Jurkat, Clone E6-1 (cell line): ENCODE measurements at places on chromosomes 4 and X.

DNA sequence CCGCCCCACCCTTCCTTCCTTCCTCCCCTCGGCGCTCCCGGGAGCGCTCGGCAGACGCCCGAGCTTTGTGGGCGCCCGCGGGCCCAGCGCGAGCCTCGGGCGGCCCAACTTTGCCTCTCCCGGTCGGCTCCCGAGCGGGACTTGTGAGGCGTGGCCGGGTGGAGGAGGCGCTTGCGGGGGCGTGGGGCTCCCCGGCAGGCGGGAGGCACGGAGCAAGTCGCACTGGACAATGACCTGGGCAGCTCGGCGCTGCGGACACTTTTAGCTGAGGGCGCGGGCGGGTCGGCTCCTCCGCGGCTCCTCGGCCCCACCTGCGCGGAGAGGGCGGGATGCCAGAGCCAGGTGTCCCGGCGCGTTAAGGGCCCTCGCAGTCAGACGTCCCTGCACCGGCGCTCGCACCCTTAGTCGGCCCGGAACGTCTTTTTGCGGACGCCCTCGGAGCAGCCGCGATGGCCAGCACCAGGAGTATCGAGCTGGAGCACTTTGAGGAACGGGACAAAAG lies 385 bp downstream of the DCLK2 start:
- DNase-seq, result no peak

GRCh38 chr4:35730414-35730813 lies 513.9 kb downstream of the ARAP2 start:
- DNase-seq, result no peak

DNA sequence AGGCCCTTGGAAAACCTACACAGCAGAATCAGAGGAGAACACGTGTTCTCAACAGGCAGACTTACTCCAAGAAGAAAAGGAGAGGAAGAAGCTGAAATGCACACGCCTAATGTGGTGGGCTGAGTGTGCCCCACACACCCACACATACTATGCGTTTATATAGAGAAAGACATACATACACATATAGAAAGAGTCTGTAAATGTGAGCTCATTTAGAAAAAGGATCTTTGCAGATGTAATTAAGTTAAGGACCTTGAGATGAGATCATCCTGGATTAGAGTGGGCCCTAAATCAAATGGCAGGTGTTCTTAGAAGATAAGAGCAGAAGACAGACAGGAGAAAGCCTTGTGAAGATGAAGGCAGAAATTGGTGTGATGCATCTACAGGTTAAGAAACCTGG lies 87.2 kb upstream of the KLF3 start:
- DNase-seq, result no peak

GRCh38 chrX:45421806-45422205 lies 221.1 kb upstream of the DIPK2B start:
- no peak for DNase-seq

DNA sequence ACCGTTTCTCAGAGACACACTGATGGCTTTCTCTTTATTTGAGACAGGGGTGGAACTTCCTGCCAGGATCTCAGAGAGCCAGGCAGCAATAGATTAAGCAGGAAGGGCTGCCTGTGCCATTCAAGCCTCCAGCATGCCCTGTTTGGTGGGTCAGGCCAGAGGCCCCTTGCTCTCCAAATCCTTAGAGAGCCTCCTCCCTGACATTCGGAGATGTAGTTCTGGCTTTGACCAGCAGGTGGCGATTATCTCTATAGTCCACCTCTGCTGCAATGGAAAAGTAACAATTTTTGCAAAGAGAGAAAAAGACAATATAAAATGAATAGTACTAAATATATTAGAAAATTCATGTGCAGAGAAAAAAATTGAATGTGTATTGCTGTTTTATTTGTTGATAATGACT lies 93.9 kb downstream of the NXF2B start:
- DNase-seq, result no peak

DNA sequence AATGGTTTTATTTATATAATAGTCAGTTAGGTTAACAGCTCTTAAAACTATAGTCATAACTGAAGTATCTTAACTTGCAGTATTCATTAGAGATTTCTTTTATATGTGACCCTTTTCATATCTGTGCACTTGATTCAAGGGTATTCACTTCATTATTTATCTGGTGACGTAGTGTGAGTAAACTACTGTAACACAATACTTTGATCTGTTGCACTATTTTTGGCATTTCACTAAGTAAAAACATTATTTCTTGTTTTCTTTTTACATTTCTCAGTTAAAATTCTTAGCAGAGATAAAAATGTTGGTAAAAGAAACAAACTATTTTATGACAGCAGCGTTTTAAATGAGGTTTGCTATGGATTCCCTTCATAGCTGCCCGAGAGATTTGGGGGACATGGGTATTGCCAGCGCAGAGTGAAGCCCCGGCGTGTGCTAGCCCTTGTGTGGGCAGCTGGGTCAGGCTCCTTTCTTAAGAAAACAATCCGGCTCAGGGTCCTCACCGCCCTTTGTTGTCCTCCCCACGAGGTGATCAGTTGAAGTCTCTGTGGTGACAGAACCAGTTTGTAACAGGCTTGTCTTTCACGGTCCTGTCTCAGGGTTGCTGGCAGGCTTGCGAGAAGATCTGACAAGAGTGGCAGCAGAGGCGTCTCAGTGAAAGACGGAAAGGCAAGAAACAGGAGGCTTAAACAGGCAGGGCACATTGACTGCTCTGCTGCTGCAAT lies 293.4 kb downstream of the BMPR1B start:
- no peak for DNase-seq

- DNase-seq, result no peak
Measured at GRCh38 chr4:117814277-117815246, 219.7 kb upstream of the NDST3 start.

GRCh38 chr4:153218961-153219360 lies 14.7 kb downstream of the TRIM2 start:
- no peak for DNase-seq

GRCh38 chr4:31538877-31539276 lies 818.7 kb downstream of the PCDH7 start:
- DNase-seq, result peak; percentile 10

GRCh38 chr4:53917729-53918128 lies 146.7 kb downstream of the CHIC2 start:
- DNase-seq, result no peak

DNA sequence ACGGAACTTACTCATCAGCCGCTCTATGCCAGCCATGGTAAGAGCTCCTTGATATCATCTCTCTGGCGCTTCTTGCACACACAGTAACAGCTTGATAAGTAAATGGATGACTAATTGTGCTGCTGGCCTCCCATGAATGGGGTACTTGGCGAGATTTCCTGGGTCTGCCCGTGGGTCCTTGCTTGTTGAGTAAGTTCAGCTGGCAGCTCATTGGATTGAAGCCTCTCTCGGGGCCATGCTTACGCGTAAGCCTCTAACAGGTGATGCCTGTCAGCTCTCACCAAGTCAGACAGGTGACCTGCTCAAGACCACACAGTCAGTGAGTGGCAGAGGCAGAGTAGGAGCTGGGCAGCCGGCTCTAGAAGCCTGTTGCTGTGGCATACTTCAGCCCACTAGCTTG lies 7.7 kb downstream of the NSG1 start:
- no peak for DNase-seq

- DNase-seq, result peak; percentile 58
Measured at GRCh38 chr4:118280501-118281218, 72.1 kb downstream of the PRSS12 start.

DNA sequence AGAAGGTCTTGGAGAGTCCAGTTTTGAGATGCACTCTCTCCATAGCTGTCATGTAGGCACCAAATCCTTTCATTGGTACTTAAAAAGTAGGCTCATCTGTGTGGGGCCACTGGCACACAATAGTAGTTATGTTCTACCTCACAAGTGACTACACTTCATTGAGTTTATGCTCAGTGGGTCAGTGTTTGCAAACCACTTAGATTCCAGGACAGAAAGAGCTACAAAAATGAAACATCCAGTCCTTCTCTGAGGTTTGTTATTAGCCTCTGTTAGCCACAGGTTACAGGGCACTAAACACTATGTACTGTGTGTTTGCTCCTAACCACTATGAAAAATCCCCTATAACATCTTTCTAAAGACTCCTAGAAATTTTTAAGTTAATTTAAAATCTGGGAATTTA lies 13.8 kb downstream of the RAB28 start:
- DNase-seq, result no peak

DNA sequence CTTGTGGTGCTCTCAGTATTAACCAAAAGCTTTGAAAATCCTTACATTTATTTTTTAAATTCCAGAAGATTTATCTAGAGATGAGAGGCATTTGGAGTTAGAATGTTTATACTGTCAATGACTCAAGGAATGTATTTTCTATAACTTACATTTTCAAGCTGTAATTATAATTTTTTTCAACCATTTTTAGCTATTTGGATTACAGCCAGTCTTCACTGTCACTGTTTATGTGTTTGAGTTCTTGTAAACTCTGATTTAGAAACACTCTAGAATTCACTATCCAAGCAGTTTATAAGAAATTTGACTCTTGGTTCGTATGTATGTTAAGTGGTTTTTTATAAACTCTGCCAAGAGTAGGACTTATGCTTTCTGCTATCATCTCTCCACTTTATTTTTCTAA lies 36.7 kb upstream of the GUCY1A1 start:
- DNase-seq, result no peak

- no peak for DNase-seq
Measured at GRCh38 chr4:180766944-180767729, 1476.1 kb upstream of the TENM3 start.

DNA sequence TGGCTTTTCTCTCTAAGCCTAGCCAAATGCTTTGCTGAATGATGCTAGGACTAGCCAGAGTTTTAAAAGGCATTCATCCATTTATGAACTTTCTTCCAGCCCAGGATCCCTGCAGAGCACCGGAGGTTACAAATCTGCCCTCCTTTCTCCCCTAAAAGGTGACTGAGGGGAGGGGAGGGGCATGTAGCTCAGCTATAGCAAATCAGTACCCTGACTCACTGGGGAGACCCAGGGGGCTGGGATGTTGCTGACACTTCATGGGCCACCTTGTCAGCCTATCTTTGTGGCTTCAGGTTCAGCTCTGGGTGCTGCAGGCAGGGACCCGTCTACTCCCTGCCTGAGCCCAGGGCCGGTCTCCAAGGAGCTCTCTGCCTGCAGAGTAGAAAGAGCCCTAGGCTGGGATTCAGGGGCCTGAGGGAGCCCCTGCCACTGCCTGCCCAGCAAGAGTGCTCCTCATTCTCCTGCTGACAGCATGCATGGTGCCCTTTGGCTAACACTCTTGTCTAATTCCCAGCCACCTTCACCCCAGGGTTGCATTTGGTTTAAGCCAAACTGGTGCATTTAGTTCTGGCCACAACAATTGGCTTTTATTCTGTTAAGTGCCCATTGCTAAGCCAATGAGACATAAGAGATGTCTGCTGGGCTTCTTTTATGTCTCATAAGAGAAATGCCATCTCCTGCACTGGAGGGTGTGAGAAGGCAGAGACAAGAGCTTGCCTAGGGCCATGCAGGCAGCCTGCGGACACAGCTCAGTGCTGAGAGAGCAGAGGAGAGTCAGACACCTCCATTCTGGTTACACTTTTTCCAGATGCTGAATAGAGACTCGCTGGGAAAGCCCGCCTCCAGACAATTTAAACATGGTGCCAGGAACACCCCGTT lies 11.9 kb upstream of the UBA6 start:
- no peak for DNase-seq

DNA sequence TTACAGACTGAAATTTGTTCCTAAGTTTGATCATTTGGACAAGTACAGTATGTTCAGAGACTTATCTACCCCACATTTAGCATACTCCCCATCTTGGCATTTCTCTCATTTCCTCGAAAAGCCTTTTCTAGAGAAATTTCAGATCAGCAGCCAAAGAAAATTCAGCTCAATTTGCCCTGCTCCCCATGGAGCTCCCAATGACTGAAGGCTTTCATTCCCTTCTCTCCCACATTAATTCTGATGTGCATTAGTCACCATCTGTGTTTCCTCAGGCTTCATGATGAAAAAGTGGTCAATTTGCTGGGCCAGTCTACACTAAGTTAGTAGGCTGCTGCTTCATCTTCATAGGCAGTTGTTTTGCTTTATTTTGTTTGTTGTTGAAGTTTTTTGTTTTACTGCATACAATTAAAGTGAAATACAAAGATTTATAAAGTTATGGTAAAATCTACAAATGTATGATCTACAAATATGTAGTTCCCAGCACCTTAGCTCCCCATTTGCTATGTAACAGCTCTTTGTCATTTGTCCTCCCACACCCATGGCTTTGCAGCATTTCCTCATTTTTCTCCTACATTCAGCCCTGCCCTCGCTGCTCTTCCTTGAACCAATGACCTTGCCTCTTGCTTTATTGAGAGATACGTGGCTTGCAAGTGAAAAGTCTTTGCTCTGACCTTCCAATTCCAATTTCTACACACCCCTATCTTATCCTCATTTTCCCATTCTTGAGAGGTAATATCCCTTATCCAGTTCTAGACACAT lies 193.9 kb downstream of the ANAPC10 start:
- DNase-seq, result no peak

DNA sequence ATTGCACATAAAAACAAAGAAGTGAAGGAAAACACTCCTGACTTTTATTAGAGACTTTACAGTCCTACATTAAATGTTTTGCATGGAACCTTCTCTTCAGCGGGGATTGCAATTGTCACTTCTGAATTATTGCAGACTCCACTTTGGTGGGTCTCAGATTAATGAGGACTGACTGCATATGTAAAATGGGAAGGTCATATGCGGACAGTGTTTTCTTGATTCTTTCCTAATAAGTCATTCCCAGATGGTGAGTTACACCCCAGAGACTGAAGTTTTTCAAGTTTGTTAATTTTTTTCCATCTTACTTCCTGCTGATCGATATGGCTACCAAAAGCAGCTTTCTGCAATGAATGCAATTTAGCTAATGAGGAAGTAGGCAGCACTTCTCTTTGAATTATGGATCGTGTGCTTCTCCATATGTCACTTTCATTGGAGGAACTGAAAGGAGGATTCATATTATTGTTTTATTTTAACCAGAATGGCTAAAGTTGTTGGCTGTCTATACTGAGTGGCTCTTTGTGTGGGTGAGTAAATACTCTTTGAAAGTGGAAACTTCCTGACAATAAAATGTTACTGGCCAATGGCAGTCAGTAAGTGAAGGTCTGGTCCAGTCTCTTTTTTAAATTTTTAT lies 119.3 kb upstream of the CLNK start:
- no peak for DNase-seq

DNA sequence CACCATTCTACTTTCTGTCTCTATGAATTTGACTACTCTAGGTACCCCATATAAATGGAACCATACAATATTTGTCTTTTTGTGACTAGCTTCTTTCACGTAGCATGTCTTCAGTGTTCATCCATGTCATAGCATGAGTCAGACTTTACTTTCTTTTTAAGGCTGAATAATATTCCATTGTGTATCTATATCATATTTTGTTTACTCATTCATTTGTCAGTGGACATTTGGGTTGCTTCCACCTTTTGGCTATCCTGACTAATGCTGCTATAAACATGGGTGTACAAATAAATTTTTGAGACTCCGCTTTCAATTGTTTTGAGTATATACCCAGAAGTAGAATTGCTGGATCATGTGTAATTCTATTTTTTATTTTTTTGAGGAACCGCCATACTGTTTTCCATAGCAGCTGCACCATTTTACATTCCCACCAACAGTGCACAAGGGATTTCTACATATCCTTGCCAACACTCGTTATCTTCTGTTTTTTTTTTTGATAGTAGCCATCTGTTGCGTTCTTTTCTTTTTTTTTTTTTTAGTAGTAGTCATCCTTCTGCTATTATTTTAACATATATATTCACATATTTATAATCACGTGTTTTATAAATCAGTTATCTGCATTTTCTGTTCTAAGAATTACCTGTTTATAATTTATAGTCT lies 158.0 kb upstream of the MED14 start:
- no peak for DNase-seq

- DNase-seq, result no peak
Measured at GRCh38 chr4:114249976-114250375, 270.5 kb upstream of the ARSJ start.
